ACHN (cell line): ENCODE measurements at places on chromosomes 7 and 10.

DNA sequence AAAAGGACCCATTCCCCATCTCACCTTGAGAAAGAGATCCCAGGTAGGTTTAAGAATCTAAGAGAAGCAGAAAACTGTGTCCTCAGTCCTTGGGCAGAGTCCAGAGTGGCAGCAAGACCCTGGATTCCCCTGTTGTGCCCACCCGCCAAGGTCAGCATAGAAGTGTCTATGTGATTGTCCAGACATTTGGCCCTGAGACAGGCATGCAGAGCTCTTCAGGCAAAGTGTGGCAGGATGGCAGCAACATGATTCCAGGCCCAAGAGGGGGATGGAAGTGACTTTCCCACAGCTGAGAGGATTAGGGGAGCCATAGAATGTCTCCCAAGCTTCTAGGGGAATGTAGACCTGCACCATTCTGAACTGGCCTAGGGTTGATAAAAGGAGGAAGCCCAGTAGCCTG, 39.1 kb upstream of the OPALIN start:
- no peak for DNase-seq

GRCh38 chr7:129470411-129470810, 31.9 kb upstream of the SMKR1 start:
- no peak for DNase-seq

- no peak for DNase-seq
Measured at GRCh38 chr10:26374426-26374825, 63.7 kb upstream of the APBB1IP start.

DNA sequence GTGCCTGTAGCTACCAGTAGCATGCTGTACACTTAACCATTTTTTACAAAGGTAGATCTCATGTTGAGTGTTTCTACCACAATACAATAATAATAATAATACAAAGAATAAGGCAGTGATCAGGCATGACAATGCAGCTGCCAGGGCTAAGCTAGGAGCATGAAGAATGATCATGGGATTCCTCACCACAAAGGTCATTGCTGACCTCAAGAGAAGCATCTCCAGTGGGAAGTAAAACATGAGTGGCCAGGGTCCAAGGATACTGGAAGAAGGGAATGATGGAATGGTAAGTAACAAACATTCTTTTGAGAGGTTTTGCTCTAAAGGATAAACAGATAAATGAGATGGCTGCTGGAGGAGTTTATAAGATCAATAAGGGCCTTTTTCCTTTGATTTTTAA, 591.1 kb downstream of the TNS3 start:
- DNase-seq, result no peak

DNA sequence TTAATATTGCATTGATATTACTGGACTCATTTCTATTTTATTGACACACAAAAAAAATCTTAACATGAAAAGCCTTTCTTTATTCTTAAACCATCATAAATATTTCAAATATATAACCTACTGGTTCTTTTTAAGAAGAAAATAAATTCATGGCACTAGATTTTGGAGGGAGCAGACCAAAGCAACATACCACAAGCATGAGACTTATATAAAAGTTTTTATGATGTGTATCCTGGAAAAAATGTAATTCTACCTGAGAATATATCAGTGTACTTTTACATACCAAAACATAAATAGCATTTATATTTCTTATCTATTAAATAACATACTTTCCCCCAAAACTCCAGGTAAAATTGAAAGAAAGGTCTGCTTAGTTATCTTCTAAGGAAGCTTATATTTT, 508.2 kb upstream of the SEMA3D start:
- no peak for DNase-seq

- no peak for DNase-seq
Measured at GRCh38 chr7:151468217-151469018, 28.5 kb upstream of the CRYGN start.

DNA sequence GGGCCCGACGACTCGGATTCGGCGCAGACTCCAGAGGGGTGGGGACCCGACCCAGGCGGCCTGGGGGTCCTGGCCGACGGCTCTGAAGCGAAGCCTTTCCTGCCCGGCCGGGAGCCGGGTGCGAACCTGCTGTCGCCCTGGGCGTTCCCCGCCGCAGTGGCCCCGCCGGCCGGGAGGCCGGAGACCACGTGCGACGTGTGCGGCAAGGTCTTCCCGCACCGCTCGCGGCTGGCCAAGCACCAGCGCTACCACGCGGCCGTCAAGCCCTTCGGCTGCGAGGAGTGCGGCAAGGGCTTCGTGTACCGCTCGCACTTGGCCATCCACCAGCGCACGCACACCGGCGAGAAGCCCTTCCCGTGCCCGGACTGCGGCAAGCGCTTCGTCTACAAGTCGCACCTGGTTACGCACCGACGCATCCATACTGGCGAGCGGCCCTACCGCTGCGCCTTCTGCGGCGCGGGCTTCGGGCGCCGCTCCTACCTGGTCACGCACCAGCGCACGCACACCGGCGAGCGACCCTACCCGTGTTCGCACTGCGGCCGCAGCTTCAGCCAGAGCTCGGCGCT, 15.4 kb downstream of the ZNF316 start:
- no peak for DNase-seq

DNA sequence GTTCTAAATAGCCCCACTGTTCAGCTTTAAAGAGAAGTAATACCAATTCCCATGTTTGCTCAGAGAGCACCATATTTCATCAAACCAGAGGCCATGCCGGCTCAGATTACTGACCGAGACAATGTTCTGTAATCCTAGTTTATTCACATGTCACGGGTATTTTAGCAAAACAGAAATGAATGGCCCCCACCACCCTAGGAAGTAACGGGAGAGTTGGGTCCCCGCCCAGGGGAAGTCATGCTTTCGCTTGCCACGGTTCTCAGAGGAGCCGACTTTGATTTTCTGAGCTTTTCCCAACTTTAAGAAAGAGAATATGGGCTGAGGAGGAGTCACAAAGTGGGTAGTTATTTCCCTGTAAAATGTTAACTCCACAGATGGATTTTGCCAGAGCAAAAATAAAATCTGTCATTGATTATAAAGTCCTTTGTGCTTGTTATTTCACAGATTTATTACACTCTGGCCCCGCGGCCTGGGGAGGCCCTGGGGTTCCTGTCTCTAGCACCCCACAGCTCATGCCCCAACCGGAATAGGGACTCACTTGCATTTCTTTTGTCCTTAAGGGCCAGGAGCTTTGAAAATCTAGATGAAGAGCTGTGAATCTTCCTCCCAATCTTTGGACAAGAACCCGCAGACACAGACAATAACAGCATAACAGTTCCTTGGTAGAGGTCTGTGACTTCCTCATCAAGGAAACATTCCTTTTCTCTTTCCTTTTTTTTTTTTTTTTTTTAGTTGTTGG, 3.7 kb upstream of the GDF10 start:
- DNase-seq, result no peak

- no peak for DNase-seq
Measured at GRCh38 chr10:121503587-121504051, 94.6 kb downstream of the FGFR2 start.

DNA sequence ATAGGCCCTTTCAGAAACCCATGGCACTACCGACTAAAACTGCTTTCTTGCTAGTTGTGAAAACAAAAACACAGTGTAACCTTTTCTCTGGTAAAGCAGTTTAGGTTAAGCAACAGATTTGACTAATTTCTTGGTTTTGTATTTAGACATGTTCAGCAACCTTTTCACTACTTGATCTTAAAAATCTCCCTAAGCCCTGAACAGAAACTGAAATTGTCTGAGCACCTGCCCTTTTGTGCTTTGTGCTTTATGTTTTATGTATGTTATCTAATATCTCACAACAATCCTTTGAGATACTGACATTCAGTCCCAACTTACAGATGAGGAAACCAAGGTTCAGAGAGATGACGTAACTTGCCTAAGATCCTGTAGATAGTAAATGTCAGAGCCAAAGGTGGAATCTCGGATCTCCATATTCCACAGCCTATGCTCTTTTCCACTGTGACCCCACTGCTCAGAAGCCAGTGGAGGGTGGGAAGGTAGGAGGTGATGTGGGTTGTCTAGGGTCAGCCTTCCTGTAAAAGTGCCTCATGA, 146.6 kb downstream of the LCOR start:
- DNase-seq, result no peak

- DNase-seq, result no peak
Measured at GRCh38 chr10:99912041-99912440, 97.7 kb downstream of the DNMBP start.

DNA sequence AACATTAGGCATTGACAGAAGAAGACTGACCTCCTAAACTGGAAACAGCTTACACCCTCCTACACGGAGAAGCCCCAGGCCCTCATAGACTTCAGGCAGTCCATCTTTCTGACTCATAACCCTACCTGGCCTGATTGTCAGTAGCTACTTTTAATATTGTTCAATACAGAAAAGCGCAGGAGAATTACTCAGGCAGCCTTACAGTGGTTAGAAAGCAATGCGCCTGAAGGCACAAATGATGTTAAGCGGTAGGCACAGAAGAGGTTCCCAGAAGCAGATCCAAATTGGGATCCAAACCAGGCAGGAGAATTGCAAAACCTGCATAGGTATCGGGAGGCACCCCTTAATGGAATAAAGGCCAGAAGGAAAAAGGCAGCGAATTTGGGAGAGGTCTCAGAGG, 5.4 kb upstream of the CYREN start:
- DNase-seq, result no peak

- DNase-seq, result no peak
Measured at GRCh38 chr7:7242899-7243298, 60.6 kb downstream of the C1GALT1 start.

DNA sequence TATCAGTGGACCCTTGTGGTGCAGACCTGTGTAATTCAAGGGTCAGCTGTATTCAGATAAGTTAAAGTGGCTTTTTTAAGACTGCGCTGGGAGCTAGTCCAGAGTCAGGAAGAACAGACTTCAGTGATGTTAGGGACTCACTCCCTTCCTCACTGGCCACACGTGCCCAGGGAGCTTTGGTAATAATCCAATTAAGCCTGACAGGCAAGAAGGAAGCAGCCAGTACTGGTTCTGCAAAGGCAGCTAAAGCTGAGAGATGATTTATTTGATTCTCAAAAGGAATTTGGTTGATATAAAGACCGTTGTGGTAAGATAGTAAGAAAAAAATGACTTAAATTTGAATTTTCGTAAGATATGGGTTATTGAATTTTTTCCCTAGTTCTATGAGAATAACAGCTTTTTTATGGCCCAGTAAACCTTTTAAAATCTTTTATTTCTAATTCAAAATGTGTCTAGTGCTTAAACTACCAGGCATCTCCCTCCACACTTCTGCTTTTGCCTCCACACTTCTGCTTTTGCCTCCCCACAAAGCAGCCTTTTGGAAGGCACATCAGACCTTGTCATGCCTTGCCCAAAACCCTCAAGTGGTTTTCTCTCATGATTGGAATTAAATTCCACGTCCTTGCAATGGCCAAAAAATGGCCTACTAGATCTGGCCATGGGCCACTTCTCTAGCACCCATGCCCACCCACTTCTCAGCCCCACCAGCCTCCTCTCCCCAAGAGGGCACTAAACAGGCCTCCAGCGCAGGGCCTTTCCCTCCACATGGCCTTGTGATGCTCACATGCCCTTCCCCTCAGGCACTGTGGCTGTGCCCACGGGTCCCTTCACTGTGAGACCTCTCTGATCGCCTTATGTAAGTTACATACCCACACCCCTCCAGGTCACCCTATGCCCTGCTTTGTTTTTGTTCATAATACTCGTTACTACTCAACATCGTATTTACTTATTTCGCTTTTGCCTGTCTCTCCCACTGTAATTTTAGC, 92.5 kb downstream of the POU6F2 start:
- DNase-seq, result no peak

DNA sequence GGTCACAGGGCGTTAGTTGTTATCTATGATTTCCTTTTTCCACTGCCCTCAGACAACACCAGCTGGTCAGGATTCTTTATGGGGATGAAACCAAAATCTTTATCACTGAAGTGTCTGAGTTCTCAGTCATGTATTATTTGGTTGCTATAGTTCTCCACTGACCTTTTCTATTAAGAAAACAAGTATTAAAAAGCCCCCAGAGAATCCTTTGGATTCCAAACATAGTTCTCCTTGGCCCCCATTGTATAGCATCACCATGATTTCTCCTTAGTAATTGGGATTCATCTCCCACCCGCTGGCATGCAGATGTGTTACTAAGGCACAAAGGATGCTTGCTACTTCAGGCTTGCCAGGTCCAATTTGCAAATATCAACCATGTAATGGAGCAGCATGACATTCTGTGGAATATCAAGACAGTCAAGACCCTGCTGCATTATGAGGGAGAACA, 94.3 kb downstream of the IQUB start:
- no peak for DNase-seq

- no peak for DNase-seq
Measured at GRCh38 chr10:69574571-69574978, 1.4 kb upstream of the NEUROG3 start.

GRCh38 chr7:7662527-7662926, 22.0 kb downstream of the UMAD1 start:
- peak; percentile 47 for DNase-seq

DNA sequence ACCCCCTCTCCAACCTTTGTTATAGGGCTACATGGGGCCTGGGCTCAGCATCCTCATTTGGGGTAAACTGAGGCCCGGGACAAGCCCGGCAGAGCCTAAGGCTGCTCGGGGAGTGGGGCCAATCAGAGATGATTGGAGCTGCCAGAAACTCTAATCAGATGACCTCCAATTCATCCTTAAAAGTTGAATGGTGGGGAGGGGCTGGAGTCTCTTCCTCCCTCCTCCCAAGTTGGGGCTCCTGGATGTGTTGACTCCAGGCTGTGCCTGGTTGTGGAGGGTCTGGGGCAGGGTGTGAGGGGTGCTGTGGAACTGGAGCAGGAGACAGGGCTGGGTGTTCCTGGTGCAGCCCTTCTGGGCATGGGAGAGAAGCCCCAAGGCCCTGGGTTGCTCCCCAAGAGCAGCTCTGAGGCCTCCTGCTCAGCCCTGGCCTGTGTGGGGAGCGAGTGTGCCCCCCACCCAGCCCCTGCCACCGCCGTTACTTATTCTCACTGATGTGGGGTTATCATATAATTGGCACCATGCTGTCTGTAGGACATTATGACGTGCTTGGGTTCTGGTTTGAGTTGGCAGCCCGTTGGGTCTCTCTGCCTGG, 2.2 kb downstream of the BHLHA15 start:
- no peak for DNase-seq

- DNase-seq, result no peak
Measured at GRCh38 chr10:86366033-86366901, at the start of gene GRID1. Gene GRID1, minus strand, starts transcription at chr10:86366795.

DNA sequence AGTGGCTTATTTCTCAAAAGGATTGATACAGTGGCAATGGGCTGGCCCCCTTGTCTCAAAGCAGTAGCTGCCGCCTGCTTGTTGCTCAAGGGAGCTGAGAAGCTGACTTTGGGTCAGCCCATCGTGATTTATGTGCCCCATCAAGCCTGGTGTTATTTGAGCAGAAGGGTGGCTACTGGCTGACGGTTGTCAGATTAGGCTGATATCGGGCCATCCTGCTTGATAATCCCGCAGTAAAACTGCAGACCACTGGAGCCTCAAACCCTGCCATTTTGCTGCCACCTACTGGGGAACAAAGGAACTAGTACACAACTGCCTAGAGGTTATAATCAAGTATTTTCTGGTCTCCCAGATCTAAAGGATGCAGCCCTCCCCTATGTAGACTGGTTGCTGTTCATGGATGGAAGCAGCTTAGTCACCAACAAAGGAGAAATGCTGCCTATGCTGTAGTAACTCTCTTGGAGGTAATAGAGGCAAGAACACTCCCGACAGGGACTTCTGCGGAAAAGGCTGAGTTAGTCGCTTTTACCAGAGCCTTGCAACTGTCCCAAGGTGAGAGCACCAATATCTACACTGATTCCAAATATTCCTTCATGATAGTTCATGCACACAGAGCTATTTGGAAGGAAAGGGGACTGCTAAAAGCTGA, 65.9 kb upstream of the ZNF92 start:
- DNase-seq, result peak; percentile 65

GRCh38 chr10:31830887-31831286, 97.7 kb downstream of the ARHGAP12 start:
- no peak for DNase-seq

- no peak for DNase-seq
Measured at GRCh38 chr10:103998805-103999204, 31.9 kb downstream of the SLK start.
